ENCODE measurements at places on chromosomes 12 and 14.

DNA sequence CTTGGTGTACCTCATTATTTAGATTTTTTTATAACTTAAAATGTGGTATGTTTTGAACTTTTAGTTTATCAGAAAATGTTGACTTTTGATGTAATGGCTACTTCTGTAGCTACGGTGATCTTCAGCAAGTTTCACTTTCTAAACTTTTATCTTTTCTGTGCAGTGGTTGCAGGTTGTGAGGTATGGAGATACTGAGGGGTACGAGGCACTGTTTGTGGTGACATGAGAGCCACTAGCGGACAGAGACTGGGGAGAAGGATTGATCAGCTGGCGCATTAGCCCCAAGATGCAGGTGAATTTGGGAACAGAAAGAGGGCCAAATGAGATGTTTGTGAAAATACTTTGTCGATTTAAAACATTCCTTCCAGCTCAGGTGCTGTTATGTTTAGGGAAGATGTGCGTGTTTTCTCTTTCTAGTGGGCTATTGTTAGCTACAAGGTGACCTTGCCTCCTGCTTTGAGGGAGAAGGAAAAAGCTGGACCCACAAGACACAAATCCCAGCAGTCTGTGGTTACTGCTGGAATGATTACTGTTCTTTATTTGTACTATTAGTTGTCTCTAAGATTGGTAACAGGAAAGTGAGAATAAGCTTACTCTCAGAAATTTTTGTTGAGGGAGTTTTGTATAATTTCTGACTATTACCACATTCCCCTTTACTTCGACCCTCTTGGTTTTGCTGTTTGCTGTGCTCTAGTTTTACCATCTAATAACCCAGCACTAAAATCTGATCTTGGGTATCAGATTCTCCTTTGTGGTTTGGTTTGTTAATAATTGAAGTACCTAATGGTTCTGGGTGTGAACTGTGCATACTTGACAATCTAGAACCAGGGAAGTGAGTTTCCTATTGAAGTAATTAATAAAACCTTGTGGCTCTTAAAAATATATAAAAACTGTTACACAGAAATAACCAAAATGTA is 61.7 kb downstream of the FBXO34 start:
- no peak for DNase-seq

DNA sequence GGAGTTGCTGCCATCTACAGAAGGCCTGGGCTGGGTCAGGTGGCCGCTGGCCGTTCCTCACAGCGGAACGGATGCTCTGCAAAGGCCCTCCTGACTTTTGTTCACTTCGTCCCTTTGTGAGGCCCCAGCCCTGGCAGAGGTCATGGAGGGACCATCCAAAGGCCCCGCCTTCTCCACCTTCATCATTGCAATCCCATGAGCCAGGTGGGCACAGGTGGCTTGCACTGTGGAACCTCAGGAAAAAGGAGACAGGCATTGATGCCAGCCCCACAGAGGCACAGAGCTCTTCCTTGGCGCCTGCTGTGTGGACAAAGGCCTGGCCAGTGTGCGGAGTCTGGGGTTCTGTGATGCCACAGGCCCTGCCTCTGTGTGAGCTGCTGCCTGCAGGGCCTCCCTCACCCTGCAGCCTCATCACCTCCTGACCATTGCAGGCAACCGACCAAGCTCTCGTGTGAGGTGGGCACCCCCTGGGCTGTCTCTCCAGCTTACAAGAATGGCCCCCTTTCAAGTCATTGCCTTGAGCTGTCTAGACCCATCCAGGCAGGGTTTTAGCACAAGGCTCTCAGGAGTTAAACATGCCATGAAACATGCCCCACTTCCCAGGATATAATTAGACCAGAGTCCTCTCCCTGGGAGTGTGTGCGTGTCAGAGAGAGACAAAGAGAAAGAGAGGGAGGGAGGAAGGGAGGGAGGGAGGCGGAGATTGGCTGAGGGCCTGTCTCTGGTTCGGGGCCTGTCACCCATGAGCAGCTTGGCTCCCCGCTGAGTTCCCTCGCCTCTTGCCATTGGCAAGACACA is 19.3 kb downstream of the NFKBIA start:
- DNase-seq, result no peak

DNA sequence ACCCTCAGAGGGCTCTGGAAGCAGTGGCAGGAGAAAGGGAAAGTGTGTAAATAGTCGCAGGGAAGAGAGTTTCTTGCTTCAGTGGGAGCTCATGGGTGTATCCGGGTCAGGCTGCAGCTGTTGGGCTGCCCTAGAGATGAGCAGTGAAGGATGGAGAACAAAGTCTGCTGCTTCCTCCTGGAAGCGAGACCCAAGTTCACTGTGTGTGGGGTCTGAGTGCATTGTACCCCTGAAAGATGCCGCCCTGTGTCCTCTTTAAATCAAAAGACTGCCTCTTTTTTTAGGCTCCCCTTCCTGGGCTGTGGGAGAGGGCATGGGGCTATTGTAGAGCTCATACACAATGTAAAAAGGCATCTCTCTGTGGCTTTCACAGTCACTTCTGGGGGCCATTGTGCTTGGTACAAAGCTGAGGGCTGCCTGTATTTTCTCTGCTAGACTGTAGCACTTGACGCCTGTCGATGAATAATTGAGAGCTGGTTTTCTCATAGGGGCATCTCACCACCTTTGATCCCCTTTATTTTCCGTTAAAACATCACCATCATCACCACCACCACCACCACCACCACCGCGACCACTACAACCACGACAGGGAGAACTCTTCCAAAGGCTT is 16.7 kb downstream of the CHST11 start:
- DNase-seq, result no peak

DNA sequence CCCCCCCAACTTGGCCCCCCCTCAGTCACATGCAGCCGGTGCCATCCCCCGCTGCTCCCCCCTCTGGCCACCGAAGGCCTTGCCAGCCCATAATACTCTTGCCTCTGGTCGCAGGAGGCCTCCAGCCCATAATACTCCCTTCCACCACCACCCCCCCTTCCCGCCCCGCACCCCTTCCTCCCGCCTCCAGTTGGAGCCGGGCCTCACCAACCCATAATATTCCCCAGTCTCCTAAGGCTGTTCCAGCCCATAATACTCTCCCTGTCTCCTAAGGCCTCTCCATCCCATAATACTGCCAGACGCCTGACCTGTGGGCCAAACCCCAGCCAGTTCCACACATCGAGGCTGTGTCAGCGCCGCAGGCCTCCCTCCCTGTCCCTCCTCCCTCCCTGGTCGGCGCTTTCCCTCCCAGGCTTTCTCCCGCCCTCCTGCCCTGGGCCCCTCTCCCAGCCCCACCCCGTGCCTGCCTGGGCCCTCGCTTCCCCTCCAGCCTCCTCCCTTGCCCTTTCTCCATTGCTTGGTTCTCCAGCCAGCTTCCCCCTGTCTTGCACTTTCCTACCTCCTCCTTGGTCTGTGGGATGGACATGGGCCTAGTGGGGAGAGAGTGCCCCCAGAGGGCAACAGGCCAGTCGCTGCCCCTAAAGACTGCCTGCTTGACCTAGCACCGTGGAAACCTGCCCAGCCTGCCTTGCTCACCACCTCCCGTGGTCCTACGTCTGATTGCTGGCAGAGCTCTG is 6.8 kb upstream of the CHD4 start:
- no peak for DNase-seq

DNA sequence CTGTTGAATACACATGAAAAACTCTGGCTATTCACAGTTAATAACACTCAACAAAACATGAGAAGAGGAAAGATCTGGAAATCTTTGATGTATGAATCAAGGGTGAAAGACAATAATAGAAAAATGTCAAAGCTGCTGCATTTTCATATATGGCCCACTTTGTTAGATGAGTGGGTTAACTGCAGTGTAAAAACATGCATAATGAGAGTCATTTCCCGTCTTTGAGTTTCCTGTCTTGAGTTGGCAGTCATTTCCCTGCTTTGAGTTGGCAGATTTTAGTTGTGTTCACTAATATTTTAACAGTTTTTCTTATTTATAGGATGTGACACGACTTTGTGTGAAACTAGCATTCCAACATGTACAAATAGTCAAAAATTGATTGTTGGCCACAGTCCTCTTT is 87.9 kb upstream of the PTPRQ start:
- no peak for DNase-seq

GRCh38 chr12:126182619-126183236 is 1117.5 kb downstream of the AACS start:
- DNase-seq, result no peak

DNA sequence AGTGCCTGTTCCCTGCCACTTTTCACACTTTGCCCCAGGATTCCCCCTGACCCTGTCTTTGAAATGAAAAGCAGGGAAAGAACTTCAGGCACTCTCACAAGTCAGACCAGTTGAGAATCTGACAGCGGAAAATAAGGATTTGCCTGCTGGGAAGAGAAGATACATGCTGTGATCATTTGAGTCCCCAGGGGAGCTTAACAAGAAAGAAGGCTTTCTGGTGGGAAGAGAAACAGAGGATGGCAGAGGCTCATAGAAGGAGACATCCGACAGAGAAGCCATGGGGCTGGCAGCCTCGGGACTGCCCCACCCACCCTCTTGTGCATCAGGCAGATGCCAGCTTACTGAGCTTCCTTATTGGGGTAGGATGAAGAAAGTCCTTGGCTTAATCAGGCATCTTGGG is 11.9 kb downstream of the TTC9 start:
- DNase-seq, result no peak

DNA sequence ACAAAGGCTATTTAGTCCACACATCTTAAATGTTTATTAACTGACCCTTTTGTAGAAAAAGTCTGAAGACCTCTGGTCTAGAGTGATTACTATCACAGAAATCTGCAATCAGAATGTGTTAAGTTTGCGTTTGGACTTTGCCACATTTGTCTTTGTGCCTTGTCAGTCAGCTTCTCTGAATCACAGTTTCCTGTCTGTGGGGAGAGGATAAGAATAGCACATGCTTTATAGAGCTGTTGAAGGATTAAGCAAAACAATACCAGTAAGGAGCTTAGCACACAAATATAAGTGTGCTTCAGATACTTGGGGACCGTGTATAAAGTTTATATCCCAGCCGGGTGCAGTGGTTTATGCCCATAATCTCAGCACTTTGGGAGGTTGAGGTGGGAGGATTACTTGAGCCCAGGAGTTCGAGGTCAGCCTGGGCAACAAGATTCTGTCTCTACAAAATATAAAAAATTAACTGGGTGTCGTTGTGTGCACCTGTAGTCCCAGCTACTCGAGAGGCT is 63.0 kb upstream of the BTG1 start:
- no peak for DNase-seq

DNA sequence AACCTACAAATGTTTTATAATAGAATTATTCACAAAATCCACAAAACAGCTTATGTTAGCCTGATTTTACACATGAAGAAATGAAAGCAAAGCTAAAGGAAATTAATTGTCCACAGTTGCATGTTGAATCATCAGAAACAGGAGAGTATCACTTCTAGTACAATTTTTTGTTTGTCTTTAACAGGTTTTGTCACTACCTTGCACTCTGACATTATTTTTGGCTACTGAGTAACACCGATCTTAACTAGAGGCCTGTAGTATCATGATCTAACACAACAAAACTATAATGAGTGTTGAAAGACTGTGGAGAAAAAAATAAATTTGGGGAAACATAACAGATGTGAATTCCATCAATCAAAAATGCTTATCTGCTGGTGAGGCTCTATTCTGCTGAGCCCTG is 60.1 kb downstream of the TAOK3 start:
- DNase-seq, result no peak

GRCh38 chr12:49956663-49957569 is 4.8 kb upstream of the AQP5 start:
- no peak for DNase-seq

- no peak for DNase-seq
Observed at GRCh38 chr14:30153717-30154116, 226.1 kb upstream of the PRKD1 start.

DNA sequence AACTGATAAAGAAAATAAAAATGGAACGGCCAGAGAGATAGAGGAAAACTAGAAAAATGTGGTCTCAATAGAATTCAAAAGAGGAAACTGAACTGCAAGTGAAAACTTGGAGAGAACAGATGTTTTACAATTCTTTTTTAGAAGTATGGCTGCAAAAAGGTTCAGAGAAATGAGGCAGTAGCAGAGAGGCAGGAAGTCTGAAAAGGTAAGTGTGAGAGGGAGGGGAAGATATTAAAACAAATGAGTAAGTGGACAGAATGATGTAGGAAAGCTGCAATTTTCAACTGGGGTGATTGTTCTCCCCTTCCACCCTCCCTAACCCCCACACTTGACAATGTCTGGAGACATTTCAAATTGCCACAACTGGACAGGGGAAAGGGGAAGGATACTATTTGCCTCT is 12.9 kb downstream of the BTBD7 start:
- DNase-seq, result no peak
